Gastrocnemius medialis (tissue), 4 donors: ENCODE measurements at places on chromosomes 7 and 10. TPM values are rescaled to one million over a fixed set of nuclear protein-coding genes. Genes with fewer than 3 reads are reported as not detected.

The SAP25 gene
- not detected for total RNA-seq

DNA sequence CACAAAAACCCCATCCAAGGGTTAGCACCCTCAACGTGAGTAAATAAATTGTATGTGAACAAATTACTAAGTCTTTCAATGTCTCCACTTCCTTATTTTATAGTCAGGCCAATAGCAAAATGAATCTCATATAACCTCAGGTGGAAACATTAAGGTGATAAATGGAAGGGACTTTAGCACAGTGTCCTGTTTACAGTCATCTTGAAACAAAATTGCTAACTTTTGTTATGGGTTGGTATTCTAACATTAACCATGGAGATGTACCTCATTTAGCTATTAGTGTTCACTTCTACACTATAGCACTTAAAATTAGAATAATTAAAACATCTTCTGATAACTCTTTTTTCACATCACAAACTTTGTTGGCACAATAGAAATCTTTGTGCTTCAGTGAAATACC, 255.8 kb upstream of the CNTNAP2 start:
- no peak for DNase-seq

DNA sequence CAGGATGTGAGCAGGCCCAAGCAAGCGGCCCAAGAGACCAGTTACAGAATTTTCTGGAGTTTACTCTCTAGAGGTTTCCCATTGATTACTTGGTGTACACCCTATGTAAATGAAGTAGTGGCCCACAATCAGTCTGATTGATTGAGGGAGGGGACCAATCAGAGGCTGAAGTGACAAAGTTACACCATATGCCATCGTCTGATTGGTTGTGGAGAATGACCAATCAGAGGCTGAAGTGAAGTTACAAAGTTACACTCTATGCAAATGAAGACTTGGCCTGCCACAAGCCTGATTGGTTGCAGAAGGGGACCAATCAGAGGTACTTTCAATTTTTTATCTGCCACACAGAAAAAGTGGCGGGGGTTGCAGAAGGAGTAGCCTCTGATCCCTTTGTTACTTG, 83.7 kb downstream of the KIF20B start:
- DNase-seq = no peak

- DNase-seq = no peak
Measured at GRCh38 chr10:59891349-59891748, 15.0 kb downstream of the CCDC6 start.

The CFAP46 gene
- total RNA-seq = 10.6 TPM

The NAT16 gene
- total RNA-seq = not detected

The ZSCAN21 gene
- 14.4 TPM for total RNA-seq

The LRIT1 gene
- total RNA-seq = not detected
